Activated CD4-positive, alpha-beta T cell treated with anti-CD3 and anti-CD28 coated beads, Interleukin-2, Interleukin-6, amounts not matched to agents 100 ng/mL and 50 ng/mL, durations not matched to agents 16 hours and 8 hours (primary cell): ENCODE measurements at places on chromosomes 1 and 21.

DNA sequence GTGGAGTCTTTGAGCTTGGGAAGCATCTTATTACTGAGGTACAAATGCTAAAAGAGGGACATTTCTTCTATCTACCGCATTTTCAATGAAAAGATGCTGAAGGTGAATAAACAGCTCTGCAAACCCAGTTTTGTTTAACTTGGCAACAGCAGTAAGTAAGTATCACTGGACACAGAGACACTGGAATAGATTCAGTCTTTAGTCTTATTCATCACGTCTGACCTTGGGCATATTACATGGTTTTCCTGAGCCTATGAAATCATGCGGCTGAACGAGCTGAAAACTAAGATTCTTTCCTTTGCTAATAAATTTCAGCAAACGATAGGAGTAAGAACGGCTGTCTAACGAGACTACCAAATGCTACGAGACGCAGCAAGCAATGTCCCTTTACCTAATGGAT is 207.4 kb downstream of the GABPA start:
- DNase-seq = no peak

- no peak for DNase-seq
Measured at GRCh38 chr1:51878308-51878615, 265 bp downstream of the NRDC start.

DNA sequence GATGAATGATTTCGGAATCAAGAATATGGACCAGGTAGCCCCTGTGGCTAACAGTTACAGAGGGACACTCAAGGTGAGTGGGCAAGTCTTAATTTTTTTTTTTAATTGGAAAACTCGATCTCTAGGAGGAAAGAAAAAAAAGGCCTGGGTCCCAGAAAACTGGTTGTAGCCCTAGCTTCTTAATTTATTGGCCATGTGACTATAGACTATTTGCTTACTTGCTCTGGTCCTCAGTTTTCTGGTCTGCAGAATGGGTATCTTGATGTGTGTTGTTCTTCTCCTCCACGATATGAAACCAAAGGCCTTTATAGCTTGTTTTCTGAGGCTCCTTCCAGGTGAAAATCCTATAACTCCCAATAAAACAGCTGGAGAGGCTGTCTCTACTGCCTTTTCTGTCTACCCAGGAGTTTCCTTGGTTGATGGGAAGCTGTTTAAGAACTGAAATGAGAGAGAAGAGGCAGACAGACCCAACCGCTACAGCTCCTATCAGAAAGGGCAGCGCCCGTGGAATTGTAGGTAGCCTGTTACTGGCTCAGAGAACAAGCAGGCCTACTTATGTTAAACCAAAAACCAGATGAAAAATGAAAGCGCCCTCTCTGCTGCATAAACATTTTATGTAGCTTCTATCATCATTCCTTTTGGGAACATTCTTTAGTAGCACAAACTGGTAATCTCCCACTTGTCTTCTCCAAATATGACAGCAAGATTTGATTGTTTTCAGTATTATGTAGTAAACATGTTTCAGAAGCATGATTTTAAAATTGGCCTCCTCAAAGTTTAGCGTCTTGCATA is 4.5 kb downstream of the ETS2 start:
- DNase-seq = no peak

DNA sequence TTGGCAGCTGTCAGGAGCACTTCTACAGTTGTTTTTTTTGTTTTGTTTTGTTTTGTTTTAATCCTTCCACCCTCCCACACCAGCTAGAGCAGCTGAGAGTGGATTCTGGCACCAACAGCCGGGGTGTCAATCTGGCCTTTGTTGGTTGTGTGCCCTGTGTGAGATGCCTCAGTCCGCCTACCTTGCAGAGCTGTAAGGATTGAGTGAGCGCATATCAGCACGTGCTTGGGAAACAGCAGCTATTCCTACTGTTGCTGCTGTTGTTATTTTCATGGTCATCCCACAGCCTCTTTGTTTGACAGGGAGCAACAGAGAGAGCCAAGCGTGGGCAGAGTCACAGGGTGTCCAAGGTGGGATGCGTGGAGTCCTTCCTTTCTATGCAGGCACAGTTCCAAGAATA is 50.4 kb downstream of the PGBD5 start:
- DNase-seq = no peak

- no peak for DNase-seq
Measured at GRCh38 chr1:81920886-81921285, 120.2 kb downstream of the ADGRL2 start.
